ENCODE measurements at places on chromosomes 4 and X. TPM values are rescaled to one million over a fixed set of nuclear protein-coding genes. Genes with fewer than 3 reads are reported as not detected.

GRCh38 chr4:125590158-125590557 is 275.4 kb downstream of the FAT4 start:
- DNase-seq = no peak

DNA sequence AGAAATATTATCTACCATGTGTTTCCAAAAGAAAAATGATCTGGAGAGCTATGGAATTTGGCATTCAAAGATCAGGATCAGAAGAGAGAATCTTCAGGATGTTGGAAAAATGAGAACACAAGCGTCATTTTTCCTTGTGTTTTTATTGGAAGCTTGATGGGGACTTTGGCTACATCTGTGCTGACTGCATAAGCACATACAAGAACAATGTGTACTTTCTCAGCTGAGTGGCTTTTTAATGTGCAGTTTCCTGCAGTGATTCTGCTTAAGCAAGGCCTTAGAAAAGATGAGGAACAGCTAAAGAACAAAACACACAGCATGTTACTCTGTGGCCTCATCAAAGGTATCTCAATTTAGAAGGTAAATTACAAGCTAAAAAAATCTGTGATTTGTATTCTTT is 1039.9 kb downstream of the GLUD2 start:
- DNase-seq = no peak

DNA sequence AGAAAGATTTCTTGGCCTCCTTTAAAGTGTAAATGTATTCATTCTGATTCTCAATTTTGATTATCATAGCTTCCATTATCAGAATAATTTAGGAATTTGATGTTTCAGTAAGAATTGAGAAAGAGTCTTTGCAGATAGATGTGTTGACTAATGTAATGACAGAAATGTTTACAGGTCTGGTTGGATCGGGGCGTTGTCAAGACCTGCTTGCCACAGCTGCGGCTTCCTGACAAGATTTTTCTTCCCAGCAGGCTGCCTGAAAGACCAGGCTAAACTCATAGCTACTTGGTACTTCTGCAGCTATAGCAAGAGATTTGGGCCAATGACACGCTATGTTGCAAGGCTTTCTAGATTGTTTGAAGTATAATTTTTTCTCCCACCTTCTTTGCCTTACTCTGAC is 91.5 kb upstream of the ANKRD50 start:
- DNase-seq = no peak

DNA sequence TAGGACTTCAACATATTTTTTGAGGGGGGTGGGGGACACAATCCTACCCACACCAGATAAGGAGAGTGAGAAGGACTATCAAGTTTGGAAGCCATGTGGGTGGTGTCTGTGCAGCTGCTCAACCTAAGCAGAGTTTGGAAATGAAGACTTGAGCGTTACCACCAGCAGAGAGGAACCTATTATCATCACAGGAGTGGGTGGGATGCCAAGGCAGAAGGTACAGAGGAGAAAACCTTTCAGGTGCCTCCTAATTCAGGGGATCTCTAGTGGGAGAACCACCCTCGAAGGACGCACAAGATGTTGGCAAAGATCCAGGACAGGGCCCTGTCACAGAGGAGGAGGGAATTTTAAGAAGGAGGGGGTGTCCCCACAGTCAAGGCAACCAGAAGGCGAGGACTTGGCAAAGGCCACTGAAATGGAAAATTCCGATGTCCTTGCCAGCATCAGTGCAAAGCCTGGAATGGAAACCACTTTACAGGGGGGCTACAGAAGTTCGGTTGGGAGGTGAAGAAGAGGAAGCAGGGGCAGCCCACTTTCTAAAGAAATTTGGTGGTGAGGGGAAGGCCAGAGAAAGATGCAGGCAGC is 8.4 kb upstream of the GPM6B start:
- DNase-seq = no peak

GRCh38 chr4:140255927-140256326 is 101.9 kb upstream of the MAML3 start:
- no peak for DNase-seq

- no peak for DNase-seq
These were observed 340.3 kb downstream of the ZNF674 start for GRCh38 chrX:46204721-46205422.

DNA sequence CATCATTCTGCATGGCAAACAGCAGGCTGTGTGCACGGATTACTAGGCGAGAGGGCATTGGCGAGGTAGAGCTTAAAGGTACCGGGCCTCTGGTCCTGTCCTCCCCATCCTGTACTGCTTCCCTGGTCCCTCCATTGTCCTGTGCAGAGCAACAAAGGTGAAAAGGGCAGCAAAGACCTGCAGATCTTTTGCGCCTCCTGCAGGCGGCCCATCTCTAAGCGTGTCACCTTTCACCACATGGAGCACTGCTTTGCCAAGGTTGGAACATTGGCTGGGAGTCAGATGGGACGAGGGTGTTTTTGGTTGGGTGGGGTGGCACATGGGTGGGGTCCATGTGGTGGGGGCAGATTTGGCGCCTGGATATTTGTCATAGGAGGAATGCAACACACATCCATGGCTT is 64.7 kb upstream of the UXT start:
- DNase-seq = no peak

DNA sequence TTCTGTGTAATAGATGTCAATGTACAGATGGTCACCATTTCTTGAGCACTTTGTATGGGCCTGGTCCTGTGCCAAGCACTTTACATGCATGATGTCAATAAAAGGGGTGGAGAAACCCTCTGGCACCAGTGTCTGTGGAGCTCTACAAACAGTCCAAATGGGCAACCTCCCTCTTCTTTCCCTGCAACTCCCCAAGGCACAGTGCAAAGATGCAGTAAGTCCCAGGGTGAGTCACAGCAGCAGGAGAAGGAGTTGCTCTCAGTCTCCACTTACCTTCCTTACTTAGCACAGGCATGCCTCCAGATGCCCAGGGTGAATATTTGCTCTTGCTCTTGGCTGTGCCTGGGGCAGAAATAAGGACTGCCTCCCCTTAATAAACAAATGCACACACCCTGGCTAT is 4.3 kb downstream of the OCIAD2 start:
- no peak for DNase-seq

- DNase-seq = no peak
These were observed 108.0 kb upstream of the PCDH18 start for GRCh38 chr4:137640156-137640837.

- DNase-seq = no peak
These were observed 28.8 kb downstream of the NEK1 start for GRCh38 chr4:169583563-169583962.

DNA sequence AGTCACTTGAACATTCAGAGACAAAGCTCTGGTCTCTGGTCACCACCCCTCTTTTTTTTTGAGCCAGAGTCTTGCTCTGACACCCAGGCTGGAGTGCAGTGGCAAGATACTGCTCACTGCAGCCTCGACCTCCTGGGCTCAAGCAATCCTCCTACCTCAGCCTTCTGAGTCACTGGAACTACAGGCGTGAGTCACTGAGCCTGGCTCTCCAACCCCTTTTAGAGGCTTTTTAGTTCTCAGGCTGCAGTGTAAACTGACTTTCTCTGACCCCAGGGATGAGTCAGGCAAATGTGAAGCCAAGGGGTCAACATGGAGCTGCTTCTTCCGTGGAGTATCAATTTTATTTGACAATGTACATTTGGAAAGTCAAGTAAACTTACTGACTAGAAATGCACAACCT is 229.2 kb downstream of the PTTG2 start:
- no peak for DNase-seq

DNA sequence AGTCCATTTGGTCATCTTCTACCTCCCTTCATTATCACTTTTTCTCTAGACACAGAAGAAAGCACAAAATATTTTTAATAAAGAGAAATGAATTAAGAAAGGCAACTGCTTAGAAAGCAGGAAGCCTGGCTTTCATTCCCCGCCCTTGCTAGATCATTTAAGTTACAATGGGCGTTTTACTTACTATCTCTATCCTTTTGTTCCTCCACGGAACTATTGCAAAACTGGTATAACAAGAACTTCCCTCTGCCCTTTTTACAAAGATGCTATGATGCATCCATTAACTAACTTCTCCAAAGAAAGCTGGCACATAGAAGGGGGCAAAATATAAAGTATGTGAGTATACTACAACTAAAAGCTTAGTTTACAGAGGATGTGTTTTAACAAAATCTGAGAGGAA is 434.5 kb upstream of the FTHL17 start:
- DNase-seq = no peak

DNA sequence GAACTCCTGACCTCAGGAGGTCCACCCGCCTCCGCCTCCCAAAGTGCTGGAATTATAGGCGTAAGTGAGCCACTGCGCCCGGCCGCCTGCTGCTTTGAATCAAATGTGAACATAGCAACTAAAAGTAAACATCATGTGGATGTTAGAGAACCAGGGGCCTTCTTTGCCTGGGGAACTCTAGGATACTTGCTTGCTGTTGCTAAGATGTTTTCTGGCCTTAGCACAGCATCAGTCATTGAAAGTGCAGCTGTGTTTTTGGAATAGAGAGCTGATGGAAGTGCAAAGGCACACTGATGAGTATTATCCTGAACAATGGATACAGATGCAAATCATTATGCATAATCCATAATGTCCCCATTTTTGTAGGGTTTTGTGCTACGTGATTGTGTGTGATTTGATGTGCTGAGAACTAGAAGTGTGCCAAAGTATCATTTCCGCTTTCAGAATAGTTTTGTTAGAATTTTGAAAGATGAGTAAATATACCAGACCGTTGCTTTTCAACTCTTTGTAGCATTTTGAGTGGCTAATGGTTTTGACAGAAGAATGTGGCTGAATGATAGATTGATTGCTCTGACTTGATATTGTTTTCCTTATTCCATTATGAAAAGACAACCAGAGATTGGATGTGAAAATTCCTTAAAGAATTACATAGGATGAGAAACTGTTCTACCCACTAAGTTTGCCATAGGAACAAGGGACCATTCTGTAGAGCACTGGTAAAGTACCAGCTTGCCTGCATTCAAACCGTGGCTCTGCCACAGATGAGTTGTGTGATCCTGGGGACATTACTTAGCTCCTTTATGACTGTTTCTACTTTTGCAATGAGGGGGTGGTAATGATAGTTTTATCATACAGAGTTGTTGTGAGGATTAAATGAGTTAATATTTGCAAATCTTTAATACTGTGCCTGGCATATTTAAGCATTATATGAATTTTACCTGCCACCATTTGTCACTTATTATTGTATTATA is 74.7 kb downstream of the REPS2 start:
- DNase-seq = no peak

GRCh38 chrX:119266364-119266995 is 30.4 kb downstream of the PGRMC1 start:
- DNase-seq = no peak

DNA sequence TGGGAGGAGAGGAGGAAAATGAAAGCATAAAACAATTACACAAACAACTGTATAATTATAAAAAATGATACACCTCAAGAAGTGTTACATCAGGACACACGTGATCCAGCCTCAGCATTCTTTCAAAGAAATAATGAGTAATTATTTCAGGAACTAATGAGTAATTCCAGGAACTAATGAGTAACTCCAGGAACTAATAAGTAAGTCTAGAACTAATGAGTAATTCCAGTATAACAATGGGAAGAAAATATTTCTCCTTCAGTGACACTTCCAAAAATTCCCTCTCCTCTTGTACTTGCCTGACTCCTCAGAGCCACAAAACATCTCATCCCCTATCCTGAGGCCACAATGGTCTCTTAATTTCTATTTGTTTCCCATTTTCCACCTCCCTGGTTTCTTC is 63.5 kb upstream of the COL25A1 start:
- no peak for DNase-seq

- DNase-seq = peak; percentile 4
These were observed 550 bp downstream of the ADGRA3 start for GRCh38 chr4:22515145-22515887.

DNA sequence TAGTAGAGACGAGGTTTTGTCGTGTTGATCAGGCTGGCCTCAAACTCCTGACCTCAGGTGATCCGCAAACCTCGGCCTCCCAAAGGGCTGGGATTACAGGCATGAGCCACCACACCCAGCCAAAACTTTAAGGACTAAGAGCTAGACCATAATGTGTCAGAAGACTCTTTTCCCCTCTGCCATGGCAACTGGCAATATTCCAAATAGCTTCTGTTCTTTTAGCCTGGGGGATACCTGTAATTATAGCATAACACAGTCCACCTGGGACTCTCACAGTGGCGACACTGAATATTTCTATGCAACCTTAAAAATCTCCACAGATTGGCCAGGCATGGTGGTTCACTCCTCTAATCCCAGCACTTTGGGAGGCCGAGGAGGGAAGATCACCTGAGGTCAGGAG is 45.5 kb upstream of the RBM47 start:
- no peak for DNase-seq

DNA sequence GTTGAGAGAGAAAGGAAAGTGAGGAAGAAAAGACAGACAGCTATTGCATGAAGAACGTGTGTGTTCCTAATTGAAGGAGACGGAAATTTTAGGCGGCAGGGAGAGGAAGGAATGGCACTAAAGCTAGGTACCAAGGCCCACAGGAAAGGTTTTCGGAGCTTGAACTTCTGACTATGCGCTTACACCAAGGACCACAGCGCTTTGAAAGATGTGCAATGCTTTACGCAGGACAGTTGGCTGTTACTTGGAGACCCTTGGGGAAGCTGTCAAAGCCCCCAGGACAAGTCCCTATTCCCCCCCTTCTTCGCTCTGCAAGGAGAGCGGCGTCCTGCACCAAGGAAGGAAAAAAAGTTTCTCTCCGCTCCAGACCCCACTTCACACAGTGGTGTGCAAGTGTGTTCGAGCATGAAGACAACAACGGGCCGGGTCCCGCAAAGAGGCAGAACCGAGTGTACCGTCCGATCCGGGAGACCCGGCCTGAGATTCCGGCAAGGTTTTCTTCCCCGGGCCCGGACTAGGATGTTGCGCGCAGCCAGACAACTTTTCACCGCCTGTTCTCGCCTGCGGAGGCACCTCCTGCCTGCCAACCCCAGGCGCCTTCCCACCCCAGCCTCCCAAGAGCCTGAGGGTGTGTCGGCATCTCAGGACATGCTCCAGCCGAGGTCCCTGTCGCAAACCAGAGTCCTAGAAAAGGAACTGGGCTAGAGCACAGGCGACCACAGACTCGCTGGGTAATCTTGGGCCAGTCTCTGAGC is 896 bp downstream of the KDR start:
- DNase-seq = no peak

- no peak for DNase-seq
These were observed 93.1 kb downstream of the PSAPL1 start for GRCh38 chr4:7341491-7342222.

DNA sequence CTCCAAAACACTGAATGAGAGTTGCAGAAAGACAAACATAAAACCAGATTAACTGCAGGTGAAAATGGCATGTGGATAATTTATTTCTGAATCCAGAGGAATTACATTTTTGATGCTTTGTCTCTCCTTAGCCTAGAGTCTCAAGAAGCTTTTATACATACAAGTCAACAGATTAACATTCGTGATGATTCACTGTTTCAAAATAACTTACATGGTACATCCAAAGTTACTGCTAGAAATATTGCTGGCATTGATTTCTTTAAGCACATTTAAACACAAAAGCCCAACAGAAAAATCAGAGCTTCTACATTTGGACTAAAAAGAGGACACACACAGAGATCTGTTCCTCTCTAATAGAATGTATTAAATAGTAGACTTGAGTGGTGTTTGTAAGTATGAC is 105.6 kb downstream of the AMELX start:
- DNase-seq = no peak

- DNase-seq = no peak
These were observed 785.3 kb downstream of the ADGRL3 start for GRCh38 chr4:61985426-61985825.

Gene ATP2B3
- total RNA-seq = not detected

Gene CORIN
- not detected for total RNA-seq

Gene GYPE
- 0.27 TPM for total RNA-seq

Gene CFP
- total RNA-seq = 1.2 TPM
